ENCODE measurements at places on chromosomes 16 and 17.

GRCh38 chr16:51225878-51226277, 74.8 kb upstream of the SALL1 start:
- no peak for DNase-seq

DNA sequence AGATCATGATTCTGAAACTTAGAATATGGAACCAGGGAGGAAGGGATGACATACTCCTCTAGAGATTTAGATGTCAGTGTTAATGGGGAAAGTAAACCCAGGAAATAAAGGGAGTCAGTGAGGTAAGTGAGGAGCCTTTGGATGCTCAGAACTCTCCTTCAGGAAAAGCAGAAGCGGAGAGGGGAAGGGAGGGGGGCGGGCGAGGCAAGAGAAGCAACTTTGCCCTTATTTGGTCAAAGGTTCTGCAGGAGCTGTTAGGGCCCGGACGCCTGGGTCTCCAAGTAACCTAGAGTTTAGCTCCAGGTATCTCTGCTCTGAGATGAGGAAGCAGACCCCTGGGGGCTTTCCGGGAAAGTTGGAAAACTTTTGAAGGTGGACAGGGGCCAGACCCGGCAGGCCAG, 1.3 kb downstream of the PFN1 start:
- peak; percentile 36 for DNase-seq

GRCh38 chr16:4345836-4346781, 5.0 kb downstream of the PAM16 start:
- DNase-seq = no peak

DNA sequence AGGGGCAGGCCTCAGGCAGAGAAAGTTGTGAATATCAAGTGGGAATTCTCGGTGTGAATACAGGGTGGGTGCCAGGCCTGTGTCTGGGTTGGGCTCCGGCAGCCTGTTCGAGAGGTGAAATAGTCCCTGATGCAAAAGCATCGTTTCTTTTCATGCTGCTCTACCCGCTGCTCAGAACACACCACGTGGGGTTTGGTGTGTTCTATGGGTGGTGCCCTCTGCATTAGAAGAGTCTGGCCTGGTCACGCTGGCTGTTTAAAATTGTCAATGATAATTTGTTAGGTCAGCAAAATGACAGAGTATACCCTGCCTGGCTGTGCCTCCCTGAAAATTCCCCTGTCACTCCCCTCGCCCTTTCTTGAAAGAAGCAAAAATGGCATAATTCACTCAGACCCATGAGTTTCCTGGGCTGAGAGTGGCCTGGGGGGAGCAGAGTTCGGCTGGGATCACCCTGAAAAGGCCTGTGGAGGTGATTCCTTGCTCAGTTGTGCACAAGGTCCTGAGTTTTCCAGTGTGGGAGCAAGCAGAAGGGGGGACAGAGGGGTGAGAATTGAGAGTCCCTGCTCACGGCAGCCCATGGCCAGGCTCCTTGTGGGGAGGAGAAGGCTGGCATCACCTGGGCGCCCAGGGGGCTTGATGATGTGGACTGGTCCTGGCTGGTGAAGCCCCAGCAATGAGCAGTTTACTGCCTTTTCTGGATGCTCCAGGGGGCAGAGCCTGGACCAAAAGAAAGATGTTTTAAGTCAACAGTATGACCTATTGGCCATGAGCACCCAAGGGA, 3.2 kb downstream of the CACNG5 start:
- DNase-seq = no peak

DNA sequence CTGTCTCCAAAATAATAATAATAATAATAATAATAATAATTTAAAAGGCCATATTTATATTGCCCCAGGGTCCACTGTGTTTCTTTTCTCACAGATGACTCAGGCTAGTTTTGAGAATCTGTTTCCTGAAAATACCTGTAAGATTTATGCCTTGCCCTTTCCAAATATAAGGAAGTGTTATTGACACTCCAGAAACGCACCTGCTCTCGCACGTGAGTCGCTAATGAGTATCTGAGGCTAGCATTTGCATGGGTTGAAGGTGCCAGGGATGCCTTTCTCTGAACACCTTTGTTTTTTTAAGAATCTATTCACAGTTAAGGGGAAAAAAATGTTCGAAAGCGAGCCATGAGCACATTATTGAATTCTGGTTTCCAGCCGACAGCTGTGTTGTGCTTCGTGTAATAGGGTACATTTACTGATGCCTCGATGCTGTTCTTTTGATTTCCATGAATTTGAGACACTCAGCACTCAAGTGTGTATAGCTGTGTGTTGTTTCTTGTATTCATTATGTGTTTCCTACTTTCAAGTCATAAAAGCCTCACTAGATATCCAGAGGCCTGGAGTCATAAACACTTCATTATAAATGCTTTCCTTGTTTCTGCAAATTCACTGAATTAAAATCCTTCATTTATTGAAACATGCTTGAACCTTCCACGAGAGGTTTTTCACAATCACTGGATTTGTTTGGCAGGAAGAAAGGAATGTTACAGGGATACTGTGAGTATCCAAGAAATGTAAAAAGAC, 45.0 kb upstream of the NOL11 start:
- no peak for DNase-seq

GRCh38 chr17:77304746-77305473, 164.1 kb downstream of the SEC14L1 start:
- no peak for DNase-seq

GRCh38 chr17:60388742-60389141, 3.2 kb downstream of the USP32 start:
- DNase-seq = no peak

DNA sequence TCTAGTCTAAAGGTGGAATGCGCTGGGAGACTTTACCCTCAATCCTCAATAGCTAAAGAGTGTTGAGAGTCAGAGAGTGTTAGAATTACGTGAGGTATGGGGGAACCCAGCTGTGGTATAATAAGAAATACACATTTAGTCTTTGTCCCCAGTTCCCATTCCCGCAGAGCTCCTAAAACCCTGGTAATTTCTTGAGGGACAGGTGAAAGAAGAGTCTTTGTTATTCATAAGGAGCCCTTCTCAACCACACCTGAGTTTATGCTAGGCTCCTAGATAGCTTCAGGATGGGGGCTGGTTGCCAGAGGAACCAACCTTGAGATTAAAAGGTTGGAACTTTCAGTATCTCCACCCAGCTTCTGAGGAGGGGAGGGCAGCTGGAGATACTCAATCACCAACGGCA, 5.8 kb downstream of the ZNF18 start:
- no peak for DNase-seq

DNA sequence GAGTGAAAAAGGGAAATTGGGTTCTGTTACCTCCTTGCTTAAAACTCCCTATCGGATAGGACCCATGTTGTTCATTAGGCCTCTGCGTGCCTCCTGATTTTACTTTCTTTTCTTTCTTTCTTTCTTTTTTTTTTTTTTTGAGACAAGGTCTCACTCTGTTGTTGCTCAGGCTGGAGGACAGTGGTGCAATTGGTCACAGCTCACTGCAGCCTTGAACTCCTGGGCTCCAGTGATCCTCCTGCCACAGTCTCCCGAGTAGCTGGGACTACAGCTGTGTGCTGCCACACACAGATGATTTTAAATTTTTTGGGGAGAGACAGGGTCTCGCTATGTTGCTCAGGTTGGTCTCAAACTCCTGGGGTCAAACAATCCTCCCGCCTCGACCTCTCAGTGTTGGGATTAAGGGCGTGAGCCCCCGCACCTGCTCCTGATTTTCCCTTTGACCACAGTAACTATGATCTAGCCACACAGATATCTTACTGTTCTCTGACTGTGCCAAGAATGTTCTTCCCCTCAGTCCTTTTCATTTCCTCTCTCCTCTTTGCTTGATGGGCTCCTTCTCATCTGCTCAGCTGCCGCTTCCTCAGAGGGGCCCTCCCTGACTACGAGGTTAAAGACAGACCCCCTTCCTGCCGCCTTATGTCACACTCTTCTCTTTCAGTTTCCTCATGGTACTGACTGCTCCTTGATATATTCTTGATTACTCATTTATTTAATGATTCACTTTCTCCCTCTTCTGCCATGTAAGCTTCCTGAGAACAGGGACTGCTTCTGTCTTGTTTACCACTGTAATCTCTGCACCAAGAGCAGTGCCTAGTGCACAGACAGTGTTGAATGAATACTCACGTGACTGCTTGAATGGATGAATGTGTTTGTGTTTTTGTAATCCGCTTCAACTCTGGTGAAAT, 44.3 kb downstream of the LCMT1 start:
- no peak for DNase-seq

GRCh38 chr17:69254187-69254586, 25.6 kb upstream of the ABCA10 start:
- no peak for DNase-seq

GRCh38 chr16:87015021-87015420, 302.2 kb downstream of the C16orf95 start:
- DNase-seq = no peak

- peak; percentile 5 for DNase-seq
These were observed 40.0 kb downstream of the MRM1 start for GRCh38 chr17:36641331-36641876.

DNA sequence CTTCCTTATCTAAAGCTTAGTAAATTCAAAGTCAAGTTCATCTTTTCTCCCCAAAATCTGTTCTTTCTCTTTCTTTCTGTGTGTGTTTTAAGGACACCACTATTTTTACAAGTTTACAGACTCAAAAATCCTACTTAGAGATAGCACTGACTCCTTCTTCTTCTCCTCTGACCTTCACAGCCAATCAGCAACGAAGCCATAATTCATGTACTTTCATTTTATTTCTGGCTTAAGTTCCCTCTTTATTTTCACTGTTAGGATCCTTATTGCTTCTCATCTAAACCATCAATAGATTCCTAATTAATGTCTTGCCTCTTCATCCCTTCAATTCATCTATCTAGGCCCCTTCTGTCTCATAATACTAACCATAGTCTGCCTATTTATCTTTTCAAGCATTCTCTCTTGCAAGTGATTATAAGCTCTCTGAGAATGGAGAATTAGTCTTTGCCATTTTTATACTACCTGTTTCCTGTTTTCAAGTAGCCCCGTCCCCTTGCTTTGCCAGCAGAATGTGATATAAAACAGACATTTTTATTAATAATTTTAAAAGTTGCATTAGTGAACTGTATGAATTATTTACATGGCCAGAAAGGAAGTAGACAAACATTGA, 27.0 kb downstream of the CDC27 start:
- no peak for DNase-seq

DNA sequence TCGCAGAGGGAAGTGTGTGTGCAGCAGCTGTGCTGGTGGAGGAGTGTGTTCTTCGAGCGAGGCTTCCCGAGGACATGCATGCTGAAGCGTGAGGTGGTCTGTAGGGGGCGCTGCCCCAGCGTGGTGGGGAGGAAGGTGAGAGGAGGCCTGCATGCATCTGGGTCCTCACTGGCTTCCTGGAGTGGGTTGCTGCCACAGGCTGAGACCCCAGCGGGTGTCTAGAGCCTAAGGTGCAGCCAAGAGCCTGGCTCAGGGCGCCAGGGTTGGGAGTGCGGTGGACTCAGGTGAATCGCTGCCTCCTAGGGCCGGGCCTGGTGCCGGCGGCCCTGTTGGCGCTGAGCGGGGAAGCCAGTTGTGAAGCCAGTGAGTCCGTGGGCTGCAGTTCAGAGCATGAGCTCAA, 7.5 kb upstream of the HSD3B7 start:
- no peak for DNase-seq

- DNase-seq = peak; percentile 36
These were observed 45.7 kb downstream of the OMG start for GRCh38 chr17:31251105-31251969.

DNA sequence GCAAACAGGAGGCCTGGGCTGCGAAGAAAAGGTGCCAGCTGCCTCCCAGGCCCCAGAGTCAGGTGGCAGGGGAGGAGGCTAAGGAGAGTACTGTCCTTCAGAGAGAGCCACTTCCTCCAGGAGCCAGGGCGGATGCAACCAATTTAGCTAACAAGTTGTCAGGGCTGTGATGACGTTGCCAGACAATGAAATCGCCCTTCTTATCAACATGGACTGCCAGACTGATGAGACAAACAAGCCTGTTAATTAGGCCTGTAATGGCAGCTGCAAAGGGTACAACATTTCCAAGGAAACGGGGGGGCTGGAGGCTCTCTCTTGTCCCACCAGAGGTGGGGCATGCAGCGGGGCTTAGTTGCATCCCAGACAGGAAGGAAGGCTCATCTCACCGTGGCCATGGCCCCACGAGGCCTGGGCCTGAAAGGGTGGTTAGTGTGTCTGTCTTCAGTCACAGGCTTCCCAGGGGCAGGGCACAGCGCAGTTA, 111.8 kb downstream of the SDK2 start:
- DNase-seq = no peak

GRCh38 chr17:4766201-4766600, 5.5 kb upstream of the TM4SF5 start:
- DNase-seq = peak; percentile 45

GRCh38 chr17:284676-285355, 67.8 kb downstream of the RPH3AL start:
- DNase-seq = no peak

DNA sequence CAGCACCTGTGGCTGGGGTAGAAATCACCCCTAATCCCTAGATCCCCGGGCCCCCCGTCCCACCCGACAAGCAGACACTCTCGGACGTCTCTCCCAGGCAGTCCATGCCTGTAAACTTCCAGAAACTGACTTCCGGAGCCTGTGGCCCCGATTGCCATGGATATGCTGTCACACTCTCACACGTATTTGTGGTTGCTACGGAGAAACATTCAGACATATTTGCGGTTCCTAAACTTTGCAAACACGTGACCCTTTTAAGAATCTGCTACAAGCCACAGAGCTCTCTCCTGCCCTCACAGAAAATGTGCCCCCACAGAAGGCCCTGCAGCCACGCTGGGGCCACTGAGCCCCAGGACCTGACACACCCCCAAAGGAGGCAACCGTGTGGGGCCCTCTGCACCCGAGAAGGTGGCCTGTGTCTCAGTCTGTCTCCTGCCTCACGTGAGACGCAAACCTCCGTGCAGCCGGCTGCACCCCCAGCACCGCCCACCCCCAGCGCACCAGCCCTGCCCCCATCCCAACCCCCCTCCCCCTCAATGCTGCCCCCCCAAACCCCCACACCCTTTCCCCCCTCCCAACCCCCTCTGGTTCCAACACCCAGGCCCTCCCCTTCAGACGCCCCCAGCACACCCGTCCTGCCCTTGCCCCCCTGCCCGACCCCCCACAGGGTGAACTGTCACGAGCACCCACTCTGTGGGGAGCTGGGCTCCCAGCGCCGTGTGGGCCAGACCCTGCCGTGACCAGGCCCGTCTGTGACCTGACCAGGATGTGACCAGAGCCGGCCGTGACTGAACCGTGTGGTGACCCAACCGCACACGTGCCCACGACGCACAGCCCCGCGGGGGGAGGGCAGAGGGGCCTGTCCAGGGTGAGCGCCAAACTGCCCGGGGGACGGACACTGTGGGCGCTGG, 66.3 kb upstream of the METRNL start:
- DNase-seq = peak; percentile 79

DNA sequence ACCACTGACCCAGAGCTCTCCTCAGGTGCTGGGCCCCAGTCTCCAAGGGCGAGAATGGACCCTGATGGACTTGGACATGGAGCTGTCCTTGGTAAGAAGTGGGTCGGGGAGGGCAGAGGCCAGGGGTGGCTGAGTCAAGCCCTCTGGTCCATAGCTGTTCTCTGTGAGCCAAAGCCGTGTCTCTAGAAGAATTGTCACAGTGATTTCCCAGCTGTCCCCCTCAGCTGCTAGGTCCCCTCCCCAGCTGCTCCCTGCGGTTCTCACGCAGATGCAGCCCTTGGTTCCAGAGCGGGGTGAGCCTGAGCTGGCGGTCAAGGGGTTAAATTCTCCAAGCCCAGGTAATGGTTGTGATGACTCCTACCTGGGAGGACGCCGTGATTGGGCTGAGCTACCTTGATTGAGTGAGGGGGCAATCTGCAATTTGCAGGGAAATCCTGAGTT, 1.3 kb upstream of the NOL3 start:
- no peak for DNase-seq

- DNase-seq = no peak
These were observed 4.3 kb downstream of the TMC6 start for GRCh38 chr17:78124081-78124835.

GRCh38 chr16:12349936-12350850, 373.7 kb downstream of the SNX29 start:
- no peak for DNase-seq

All from adipocyte (in vitro differentiated cells).